Mammary epithelial cell (primary cell): ENCODE measurements at places on chromosomes 4 and X.
A peak's percentile ranks its signal among the peaks of the same experiment; 100 is the strongest.

DNA sequence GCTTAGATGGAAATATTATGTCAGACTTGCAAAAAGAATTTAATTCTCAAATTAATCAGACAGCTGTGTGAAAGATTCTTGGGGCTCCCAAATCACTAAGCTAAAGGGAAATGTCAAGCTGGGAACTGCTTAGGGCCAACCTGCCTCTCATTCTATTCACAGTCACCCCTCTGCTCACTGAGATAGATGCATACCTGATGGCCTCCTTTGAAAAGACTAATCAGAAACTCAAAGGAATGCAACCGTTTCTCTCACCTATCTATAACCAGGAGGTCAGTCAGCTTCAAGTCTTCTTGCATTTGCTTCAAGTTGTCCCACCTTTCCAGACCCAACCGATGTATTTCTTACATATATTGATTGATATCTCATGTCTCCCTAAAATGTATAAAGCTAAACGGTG is 882.7 kb downstream of the CENPC start:
- no peak for DNase-seq

- peak; percentile 46 for DNase-seq
Measured at GRCh38 chr4:72205831-72206230, 174.0 kb downstream of the NPFFR2 start.

DNA sequence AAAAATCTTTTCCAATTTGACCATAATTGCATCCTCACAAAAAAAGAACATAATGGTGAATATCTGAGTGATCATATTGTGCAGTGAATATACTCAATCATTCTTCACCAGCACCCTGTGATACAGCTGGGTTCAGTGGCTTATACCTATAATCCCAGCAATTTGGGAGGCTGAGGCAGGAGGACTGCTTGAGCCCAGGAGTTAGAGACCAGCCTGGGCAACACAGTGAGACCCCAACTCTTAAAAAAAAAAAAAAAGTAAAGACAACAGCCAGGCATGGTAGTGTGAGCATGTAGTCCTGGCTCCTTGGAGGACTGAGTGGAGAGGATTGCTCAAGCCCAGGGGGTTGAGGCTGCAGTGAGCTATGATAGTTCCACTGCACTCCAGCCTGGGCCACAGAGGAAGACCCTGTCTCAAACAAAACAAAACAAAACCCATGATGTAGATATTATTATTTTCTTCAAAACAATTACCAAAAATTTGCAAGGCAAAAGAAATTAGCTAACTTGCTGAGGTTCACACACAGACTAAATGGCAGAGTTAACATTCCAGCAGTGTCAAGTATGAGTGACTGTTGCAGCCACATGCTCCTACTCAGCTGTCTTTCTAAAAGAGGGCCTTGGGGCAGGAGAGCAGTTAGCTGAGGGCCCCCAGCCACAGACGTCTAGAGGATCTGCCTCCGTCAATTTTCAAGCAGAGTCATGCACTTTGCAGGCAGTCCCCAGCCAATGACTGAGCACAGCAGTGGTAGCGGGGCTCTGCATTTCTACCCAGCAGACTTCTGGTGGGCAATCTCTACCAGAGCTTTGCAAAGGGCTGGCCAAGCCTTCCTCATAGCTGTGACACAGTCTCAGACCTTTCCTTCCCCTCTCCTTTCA is 33.4 kb downstream of the ADGRA3 start:
- no peak for DNase-seq

DNA sequence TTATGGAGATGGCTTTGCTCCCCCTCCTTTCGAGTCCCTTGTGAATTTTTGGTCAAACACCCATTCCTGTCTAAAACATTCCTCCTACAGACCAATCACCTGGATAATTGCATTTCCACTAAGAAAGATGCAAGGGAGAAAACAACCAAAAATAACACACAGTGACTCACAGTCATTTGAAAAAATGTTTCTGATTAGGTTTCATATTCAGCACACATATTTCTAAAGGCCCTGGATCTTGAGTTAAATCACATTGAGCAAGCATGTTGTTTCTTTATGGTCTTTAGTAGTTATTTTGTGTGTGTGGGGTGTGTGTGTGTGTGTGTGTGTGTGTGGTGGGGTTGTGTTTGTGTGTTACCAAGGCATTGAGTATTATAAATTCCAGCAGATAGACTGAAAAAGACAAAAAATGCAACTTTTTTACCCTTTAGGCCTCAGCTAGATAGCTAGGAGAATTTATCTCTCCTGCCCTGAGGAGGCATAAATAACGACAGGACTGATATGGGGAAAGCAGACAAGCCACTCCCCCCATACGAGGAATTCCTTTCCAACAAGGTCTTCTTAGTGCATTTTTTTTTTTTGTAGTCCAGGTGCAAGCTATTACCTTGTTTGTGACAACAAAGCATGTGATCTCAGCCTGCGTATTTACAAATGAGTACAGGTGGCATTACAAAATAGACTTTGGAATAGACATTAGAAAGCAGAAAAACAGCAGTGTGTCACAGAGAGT is 265.4 kb upstream of the ADGRL3 start:
- DNase-seq: no peak

GRCh38 chr4:148749403-148749802 is 307.2 kb upstream of the NR3C2 start:
- DNase-seq: peak; percentile 46

DNA sequence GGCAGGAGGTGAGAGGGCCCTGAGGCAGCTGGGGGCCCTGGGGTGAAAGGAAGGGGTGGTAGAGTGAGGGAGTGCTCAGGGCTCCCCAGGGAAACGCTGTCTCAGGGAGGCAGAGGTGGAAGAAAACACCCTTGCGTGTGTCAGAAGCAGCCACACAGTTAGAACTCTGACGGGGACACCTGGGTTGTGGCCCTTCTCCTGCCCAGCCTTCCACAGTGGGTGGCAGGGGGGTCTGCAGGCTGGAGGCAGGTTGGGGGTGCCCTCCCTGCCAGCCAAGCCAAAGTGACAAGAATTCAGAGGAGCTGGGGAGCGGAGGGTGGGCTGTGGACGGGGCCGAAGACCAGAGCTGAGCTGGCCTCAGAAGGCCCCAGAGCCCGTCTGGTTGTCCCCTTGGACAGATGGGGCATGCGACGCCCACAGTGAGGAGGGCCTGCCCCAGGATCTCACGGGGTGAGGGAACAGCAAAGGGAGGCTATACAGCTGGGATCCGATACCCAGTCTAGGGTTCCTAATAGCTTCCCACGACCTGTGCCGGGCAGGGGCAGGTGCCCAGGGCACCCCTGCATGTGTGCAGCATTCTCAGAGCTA is 105.2 kb upstream of the ADRA2C start:
- no peak for DNase-seq

DNA sequence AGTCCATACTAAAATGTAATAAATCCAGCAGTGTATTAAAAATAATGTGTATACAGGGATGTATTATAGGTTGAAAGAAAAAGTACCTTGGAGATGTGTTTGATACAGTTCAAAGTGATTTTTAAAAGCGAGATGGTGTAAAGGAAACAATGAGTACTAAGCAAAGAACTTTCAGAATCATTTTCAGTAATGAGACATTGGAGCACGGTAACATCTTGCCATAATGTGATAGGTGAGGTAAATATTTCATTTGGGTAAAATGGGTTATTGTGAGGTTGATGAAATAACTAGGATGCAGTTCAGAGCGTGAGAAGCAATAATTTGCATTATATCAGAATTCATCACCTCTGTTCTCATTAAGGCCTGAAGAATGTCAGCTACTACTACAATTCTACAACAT is 25.9 kb downstream of the EIF2S3 start:
- no peak for DNase-seq

DNA sequence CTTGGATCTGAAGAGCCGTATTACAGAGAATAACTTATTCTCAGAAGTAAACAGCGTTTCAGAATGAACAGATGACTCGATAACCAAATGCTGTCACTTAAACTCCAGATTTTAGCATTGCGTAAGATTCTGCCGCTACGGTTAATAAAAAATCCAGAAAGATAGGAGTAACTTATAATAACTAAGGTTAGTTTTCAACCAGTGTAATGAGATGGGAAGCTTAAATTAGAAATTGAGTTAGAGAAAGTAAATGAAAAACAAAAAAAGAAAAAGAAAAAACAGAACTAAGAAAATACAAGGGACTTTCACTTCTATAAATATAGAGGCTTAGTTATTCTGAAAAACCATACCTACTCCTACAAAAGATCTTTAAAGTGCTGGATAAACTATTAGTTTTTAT is 13.1 kb upstream of the PARM1 start:
- no peak for DNase-seq

DNA sequence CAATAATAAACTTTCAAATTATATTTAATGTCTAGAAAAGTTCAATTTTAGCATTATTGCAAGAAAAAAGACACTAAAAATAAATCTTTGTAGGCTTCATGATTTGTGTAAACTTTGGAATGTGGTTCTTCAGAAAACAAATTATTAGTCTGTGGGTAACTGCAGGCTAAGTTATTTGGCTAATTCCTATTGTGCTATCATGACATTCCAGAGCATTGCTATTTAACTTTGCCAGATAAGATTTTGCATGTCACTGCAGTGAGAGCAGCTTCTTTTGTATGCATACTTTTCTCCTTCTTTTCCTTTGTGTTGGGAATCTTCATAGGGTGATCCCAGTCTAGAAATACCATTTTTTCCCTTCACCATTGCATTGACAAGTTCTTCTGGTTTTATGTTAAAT is 130.0 kb downstream of the AWAT2 start:
- no peak for DNase-seq

- DNase-seq: no peak
Measured at GRCh38 chrX:16910376-16910775, 36.1 kb upstream of the REPS2 start.
